Epithelial cell of esophagus (primary cell): ENCODE measurements at places on chromosomes 12 and 14.

GRCh38 chr12:83896416-83896815 lies 1016.2 kb downstream of the SLC6A15 start:
- DNase-seq = no peak

DNA sequence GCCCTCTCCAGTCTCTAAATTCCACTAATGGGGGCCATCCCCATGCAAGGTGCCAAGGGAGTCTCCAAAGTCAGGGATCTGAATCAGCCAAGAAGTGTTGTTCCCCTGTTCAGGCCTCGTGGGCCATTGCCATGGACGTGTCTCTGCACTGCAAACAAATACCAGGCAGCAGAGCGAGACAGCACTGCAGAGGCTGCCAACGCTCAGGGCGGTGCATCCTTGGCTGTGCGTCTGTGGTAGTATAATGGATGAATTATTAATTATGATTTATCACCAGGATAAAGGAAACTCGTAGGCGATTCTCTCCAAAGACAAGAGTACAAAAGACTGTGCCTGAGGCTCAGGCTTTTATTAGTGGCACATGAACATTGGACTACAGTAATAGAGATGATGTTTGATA lies 122.3 kb upstream of the NTF3 start:
- no peak for DNase-seq

DNA sequence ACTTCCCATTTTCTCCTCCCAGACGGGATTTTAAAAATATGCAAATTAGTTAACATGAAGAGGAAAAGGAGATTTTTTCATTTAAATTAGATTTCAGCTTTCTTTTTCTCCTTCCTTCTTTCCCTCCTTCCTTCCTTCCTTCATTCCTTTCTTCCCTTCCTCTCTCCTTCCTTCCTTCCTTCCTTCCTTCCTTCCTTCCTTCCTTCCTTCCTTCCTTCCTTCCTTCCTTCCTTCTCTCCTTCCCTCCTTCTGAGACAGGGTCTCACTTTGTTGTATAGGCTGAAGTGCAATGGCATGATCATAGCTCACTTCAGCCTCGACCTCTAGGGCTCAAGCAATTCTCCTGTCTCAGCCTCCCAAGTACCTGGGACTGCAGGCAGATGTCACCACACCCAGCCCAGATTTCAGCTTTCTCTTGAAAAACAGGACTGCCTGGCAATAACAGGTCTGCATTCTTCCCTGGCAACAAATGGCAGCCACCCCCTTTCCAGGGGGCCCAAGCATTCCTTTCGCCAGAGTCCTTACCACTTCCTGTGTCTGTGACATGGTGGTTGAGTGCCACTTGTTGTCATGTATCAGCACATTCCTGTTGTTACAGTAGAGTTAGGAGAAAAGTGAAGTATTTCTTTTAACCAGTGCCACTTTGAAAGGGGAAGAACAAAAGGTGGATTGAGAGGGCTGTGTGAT lies 119.1 kb downstream of the PTPN11 start:
- peak; percentile 13 for DNase-seq

DNA sequence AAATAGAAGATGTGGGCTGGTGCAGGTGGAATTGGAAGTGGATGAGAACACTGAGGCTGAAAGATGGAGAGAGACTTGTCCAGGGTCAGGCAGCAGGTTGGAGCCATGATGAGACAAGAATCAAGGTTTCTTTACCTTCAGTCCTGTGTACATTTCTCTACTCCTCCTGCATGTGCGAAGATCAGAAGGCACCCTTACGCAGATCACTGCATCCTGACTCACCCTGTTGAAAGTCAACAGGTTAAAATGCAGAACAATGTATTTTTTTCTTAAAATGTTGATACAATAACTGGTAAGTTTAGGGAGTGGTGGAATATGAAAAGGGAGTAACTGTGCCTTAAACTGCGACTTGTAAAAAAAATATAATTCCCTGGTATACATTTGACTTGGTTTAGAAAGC lies 47.8 kb downstream of the TESPA1 start:
- DNase-seq = peak; percentile 81

- DNase-seq = no peak
These were observed 171.2 kb downstream of the MYRFL start for GRCh38 chr12:69996241-69996640.

DNA sequence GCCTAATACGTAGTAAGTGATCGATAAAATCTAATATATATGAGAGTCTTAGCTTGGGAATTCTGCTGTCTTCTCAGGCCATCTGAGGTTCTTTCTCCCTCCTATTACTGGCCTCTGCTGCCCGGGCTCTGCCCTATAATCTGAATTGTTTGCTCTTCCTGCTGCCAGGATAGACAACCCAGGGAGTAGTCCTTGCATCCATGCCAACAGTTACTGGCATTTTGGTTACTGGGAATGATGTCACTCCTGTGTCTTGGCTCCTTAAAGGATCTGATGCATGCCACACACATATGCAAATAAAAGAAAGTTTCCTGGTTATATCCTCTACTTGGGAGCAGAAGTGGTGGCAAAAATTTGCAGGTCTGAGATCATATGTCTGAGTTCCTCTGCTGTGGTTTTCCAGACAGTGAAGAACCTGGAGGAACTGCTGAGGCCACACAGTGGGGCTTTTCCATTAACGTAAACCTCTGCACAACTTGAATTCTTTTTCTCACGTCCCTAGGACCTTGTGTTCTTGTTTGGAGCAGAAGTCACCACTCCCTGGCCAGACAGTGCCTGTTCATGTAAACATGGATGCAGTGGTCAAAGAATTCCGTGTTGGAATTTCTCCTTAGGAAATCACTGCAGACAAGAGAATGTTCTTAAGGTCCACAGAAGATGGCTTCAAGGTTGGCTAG lies 320.6 kb upstream of the TBX3 start:
- no peak for DNase-seq

DNA sequence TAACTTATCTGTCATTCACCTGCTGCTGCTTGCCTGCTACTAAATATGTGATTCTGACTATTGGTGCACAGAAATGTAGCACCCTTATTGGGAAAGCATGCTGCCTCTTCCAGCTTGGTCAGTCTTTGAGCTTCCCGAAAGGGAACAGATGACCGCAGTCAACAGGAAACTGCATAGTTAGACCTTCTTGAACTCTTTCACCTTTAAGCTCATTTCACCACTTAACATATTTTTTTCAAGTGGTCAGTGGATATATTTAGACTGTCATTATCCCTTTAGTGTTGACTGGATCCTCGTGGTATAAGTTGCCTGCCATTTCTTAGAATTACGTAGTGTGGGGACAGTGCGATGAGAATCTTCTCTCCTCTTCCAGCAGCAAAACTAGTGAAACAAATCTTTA lies 224.9 kb downstream of the FBXL14 start:
- no peak for DNase-seq

- DNase-seq = no peak
These were observed 253.3 kb downstream of the SLC15A4 start for GRCh38 chr12:128570191-128571065.

DNA sequence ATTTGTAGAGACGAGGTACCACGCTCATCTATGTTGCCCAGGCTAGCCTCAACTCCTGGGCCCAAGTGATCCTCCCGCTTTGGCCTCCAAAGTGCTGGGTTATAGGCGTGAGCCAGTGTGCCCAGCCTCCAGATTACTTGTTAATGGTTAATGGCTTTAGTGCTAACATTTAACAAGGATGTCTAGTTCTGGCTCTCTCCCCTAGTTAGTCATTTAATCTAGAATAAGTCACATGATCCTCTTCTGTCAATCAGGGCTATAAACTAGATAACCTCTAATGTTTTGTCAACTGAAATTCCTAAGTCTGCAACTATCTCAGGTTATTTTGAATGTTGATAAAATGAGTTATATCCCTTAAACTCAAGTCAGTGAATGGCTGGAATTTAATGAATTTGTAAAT lies 15.7 kb downstream of the ACTR6 start:
- no peak for DNase-seq

GRCh38 chr12:43332977-43333640 lies 218.9 kb downstream of the ADAMTS20 start:
- peak; percentile 27 for DNase-seq

DNA sequence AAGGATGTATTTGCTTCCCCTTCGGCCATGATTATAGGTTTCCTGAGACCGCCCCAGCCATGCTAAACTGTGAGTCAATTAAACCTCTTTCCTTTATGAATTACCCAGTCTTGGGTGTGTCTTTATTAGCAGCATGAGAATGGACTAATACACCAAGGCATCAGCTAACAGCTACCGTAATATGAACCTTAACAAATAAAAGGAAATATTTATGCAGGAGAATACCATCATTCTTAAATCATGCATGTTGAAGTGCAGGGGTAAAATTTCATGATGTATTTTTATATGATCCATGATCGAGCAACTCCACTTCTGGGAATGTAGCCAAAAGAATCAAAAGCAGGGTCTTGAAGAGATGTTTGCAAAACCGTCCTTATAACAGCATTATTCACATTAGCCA lies 379.0 kb downstream of the NPAS3 start:
- DNase-seq = no peak

DNA sequence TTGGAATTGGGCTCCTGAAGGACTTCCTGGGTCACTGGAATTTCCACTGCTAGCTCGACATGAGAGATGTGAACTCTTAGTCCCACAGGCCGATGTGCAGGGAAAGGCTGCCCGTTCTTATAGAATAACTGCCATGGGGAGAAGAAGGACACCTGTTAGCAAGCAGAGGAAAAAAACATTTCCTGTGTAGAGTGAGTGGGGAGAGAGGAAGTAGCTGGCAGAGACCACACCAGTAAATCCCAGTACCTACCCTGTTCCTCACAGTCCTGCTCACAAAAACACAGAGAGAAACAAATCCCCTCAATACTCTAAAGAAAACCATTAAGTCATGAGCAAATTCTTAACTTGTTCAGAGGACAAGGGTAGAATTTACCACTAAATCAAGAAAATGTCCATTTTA lies 29.5 kb downstream of the AREL1 start:
- no peak for DNase-seq

GRCh38 chr14:93171376-93171775 lies 13.3 kb downstream of the MOAP1 start:
- no peak for DNase-seq

GRCh38 chr12:92034858-92035401 lies 110.7 kb downstream of the BTG1 start:
- peak; percentile 98 for DNase-seq

DNA sequence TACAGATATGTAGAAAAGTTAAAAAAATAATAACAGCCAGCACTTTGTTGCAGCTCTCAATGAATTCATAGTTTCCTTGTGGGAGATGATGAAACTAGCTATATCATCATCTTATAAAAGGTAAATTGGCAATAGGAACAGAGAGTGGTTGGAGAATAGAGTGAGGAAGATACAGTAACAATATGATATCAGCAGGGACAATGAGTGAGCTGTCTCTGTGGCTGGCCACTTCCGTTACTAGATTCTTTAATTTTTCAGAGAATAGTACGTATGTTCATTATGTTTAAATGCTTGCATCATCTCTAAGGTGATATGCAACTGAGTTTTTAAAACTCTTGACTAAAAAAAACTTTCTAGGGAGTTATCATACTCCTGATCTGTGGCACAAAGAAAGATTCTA lies 1006.2 kb upstream of the FLRT2 start:
- no peak for DNase-seq

DNA sequence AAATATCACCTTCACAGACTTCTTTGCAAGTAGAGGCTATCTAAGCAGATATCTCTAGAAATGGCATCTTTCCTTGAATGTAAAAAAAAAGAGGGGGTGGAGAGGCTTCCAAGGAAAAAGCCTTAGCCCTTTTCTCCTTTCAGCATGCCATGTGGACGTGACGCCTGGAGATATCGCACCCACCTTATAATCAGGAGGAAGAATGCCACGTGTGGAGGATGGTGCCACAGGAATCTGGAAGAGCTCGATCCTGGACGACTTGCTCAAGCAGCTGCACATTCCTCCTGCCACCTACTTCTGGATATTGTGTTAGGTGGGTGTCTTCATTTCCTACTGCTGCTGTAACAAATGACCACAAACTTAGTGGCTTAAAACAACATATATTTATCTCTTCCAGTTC lies 203.6 kb downstream of the NUAK1 start:
- peak; percentile 83 for DNase-seq

- DNase-seq = no peak
These were observed 114.8 kb downstream of the PLXNC1 start for GRCh38 chr12:94263011-94263811.

- DNase-seq = no peak
These were observed 324.3 kb downstream of the CACNA1C start for GRCh38 chr12:2376908-2377657.

- no peak for DNase-seq
These were observed 1048.2 kb downstream of the SLC16A7 start for GRCh38 chr12:60644076-60644475.

DNA sequence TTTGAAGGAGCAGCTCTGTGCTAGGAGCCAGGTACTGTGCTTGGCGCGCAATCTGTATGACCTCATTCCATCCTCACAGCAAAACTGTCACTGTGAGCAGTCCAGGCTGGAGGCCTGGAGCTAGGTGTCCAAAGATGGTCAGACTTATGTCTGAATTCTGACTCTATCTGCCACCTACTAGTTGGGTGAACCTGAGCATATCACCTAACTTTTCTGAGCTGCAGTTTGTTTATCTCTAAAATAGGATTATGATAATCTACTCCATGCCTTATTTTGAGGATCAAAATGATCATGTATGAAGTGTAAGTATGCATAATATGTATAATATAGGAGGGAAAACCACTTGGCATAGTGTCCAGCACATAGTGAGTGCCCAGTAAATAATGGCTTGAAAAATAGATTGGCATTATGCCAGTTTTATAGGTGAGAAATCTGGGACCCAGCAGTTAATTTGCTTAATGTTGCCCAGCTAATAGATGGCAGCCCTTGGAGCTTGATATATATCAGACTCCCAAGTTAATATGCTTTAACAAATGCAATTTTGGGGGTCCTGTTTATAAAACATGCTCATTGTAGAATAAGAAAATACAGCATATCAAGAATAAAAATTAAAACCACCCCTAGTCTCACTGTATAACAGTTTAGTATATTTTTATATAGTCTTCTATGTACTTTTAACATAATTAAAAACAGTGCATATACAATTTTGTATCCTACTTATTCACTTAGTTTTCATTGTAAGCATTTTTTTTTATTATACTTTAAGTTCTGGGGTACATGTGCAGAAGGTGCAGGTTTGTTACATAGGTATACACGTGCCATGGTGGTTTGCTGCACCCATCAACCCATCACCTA lies 4.5 kb upstream of the JPH4 start:
- no peak for DNase-seq

DNA sequence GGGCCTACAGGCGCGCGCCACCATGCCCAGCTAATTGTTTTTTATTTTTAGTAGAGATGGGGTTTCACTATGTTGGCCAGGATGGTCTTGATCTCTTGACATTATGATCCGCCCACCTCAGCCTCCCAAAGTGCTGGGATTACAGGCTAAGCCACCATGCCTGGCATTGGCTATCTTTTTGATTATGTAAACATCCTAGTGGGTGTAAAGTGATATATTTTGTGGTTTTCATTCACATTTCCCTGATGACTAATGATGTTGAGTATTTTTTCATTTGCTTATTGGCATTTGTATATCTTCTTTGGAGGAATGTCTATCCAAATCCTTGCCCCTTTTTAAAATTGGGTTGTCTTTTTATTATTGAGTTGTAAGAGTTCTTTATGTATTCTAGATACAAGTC lies 16.3 kb downstream of the CREBL2 start:
- DNase-seq = no peak
